ENCODE measurements at places on chromosomes 7 and 10.

DNA sequence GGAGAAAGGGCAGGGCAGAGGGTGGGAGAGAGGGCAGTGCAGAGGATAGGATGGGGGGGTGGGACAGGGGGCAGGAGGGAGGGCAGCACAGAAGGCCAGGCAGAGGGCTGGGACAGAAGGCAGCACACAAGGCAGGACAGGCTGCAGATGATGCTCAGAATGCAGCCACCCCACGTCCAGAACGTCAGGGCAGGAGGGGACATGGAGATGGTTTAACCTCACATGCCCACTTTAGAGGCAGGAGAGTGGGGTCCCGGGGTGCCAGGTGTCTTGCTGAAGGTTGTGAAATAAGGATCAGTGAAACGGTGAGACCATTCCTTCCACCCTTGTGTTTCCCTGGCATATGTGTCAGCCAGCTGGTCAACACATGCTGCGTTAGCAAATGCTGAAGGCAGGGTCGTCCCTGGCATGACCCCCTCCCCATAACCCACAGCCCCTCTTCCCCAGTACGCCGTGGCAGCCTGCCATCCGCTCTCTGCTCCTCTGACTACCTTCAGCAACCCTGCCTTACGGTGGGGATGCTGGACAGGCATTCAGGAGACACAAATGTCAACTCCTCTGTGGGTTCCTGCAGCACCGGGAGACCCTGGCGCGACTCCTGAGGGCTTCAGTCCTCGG, 592.1 kb downstream of the DNAJB6 start:
- no peak for DNase-seq

- DNase-seq: no peak
These were observed 756.0 kb downstream of the KCNMA1 start for GRCh38 chr10:76881477-76882220.

- no peak for DNase-seq
These were observed 257.0 kb upstream of the SLC26A5 start for GRCh38 chr7:103702982-103703381.

DNA sequence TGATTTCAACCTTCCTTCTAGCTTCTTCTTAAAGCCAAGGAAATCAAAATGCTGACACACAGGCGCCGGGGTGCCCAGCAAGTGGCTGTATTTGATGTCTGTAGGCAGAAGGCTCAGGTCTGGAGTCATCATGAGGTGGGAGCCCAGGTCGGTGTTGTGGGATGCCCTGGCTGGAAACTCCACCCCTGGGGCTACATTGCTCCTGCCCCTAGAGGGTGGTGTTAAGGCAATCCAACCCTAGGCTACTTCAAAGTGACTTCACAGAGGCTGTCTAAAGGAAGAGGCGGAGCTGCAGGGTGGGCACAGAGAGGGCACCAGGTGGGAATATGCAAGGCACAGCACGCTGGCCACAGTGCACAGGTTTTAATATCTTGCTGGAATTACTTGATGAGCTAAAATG, 200.9 kb downstream of the ADAM12 start:
- DNase-seq: no peak

GRCh38 chr7:17706734-17707133, 233.6 kb downstream of the SNX13 start:
- DNase-seq: no peak

DNA sequence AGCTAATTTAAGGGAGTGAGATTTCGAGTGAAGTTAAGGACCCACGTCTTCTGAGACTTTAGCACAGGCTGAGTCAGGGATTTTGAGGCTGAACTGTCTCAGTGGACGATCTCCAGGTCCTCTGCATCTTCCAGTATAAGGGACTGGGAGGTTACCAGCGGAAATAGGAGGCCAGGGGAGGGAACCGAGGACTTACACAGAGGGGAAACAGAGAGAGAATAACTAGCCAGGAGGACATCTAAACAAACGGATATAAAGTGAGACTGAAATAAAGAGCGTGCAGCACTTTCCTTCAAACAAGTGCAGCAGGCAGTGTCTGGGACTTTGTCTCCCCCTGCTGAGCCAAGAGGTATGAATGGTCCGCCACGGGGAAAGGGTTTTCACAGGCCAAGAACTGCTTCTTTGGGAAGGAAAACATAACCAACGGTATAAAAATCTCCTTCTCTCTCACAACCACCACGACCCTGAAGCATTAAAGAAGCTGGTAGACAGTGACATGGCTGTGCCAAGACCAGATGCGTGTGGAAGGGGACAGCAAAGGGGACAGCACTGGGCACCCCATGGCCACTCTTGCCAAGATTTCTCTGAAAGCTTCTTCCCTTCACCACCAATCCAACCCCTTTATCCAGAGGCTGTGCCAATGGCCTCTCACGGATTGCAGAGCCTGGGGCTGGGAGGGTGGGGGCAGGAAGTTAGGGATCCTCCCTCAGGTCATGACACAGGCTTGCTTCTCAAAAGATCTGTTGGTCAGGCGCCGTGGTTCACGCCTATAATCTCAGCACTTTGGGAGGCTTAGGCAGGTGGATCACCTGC, 72.0 kb downstream of the SLC37A3 start:
- peak; percentile 79 for DNase-seq

DNA sequence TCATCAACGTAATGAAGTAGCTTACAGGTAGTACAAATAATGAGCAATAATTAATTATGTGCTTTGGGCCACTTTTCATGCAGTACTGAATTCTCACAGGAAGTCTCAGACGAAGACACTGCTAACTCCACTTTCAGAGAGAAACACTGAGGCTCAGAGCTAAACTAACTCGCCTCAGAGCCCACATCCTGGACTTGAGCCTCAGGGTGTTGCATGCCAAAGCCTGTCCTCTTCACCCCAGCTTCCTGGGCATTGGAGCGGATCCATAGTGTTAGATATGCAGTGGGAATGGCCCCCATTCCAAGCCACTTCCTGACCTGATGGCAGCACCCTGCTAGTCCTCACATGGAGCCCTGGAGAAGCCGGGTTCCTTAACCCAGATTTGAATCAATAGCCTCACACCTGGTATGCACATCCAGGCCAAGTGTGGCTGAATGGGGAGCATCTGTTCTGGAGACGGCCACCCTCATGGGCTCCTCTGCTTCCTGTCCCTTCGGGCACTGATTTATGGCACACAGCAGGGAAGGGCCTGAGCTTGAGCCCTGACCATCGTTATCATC, 265.1 kb upstream of the ZNF32 start:
- no peak for DNase-seq

GRCh38 chr10:130889240-130889639, 422.3 kb downstream of the TCERG1L start:
- no peak for DNase-seq

- DNase-seq: no peak
These were observed 13.6 kb downstream of the GIMAP4 start for GRCh38 chr7:150580638-150581394.

- peak; percentile 81 for DNase-seq
These were observed at the start of gene ZNF398 for GRCh38 chr7:149147072-149147751. TSS of gene ZNF398 (plus strand) at chr7:149147453. CDS start at chr7:149147743, 290 bp downstream.

DNA sequence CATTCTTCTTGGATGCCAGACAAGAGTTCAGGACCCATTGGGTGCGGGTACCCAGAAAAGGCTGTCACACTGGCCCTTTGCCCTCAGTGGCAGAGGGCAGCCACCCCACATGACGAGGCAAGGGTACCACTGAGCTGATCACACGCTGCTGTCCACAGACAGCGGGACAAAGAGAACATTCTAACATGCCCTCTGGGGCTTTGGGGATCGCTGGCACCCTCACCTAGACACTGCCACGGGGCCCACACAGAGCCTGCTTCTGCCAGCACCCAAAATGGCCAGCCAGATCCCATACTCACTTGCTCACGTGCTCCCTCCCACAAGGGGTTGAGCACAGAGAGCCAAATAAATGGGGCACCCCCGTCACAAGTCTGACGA, 16.7 kb upstream of the SPOCK2 start:
- no peak for DNase-seq

DNA sequence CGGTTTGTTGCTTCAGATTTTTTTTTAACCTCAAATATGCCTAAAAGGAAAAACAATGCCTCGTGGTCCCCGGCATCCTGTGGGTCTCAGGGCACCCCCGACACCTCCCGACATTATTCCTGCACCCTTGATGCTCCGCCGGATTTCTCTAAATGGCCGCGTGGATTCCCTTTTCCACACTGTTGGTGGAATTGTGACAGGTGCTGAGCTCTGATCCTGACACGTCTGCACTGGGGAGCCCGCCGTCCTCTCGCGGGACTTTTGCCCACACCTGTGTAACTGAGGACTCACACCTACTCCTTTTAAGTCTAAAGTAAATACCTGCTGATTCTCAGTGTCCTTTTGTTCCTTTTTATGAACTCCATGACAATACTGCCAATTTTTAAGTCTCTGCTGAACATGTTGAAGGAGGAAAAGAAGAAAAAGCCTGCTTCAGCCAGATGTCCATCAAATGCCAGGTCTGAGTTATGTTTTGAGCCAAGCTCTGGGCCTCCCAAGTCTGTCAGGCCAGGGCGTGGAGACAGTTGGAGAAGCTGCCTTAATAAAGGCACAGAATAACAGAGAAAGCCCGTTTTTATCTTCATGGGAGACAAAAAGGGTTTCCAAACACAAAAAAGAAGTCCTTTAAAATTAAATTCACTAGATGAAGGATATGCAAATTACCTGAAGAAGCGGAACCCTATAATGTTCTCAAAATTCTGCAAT, 568.2 kb downstream of the DNAJB6 start:
- DNase-seq: no peak

DNA sequence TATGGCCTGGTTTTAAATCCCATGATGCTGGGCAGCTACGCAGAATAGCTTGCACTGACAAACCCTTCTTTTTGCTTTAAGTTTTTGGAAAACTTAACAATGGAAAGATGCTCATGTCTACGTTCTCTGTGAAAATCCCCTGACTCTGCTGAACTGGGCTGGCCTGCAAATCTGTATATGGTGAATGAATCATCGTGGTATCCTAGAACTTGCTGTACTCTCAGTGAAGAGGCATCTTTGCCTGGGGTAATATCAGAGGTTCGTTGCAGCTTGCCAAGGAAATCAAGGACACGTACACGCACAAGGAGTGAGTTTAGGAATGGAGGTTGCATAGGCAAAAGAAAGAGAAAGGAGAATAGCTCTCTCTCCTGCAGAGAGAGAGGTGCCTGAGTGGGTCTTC, 382.0 kb upstream of the ADARB2 start:
- DNase-seq: no peak

DNA sequence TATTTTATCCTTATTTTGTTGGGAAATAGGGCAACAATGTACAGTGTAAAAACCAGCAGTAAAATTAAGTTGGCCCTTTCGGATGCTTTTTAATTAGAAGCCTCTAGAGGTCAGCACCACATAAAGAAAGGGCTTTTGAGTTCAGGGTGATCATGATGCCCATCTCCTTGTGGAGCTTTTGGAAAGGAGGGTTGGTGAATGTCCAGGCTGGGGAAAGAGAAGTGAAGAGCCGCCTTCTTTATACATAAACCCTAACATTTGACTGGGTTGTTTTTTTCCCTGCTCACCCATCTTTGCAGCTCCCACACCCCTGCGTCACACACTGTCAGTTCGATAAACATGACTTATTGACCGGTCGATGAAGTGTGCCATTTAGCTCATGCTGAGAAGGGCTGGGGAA, 29.8 kb downstream of the MTURN start:
- no peak for DNase-seq

- no peak for DNase-seq
These were observed 84.8 kb upstream of the GSDME start for GRCh38 chr7:24842029-24842428.

- DNase-seq: no peak
These were observed 17.6 kb downstream of the CPED1 start for GRCh38 chr7:121005996-121006584.

GRCh38 chr10:52484206-52485065, 170.4 kb downstream of the DKK1 start:
- no peak for DNase-seq

DNA sequence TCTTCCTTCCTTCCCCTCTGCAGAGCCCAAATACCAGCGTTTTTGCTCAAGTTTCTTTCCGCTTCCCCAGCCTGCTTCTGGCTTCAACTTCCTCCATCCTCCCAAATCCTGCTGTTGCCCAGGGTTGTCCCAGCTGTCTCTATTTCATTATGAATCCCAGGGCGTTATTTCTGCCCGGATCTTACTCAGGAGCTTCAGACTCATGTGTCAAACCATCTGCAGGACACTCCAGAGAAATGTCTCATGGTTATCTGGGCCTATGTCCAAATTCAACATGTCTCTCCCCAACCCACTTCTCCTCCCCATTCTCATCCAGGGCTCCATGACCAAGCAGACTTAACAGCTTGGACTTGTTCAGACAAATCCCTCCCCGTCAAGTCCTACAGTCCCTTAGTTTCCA, 15.6 kb downstream of the ARHGAP22 start:
- DNase-seq: no peak

GRCh38 chr10:132459301-132460003, 62.5 kb downstream of the PWWP2B start:
- peak; percentile 74 for DNase-seq

GRCh38 chr7:22659741-22660140, 67.3 kb upstream of the IL6 start:
- no peak for DNase-seq

DNA sequence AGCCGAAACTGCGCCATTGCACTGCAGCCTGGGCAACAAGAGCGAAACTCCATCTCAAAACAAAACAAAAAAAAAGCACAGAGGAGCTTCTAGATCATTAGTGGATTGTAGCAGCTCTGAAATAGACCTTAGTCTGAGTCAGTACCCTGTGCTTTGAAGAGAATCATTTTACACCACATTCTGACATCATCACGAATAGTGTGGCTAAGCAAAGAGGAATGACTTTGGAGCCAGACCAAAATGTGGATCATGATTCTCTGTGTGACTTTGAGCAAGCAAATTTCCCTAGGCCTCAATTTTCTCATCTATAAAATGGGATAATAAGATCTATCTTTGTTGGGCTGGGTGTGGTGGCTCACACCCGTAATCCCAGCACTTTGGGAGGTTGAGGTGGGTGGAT, 618.9 kb downstream of the CALN1 start:
- no peak for DNase-seq

GRCh38 chr10:45555795-45556194, 116.8 kb downstream of the ZFAND4 start:
- no peak for DNase-seq

GRCh38 chr10:114767986-114768821, 53.4 kb upstream of the FHIP2A start:
- peak; percentile 30 for DNase-seq

DNA sequence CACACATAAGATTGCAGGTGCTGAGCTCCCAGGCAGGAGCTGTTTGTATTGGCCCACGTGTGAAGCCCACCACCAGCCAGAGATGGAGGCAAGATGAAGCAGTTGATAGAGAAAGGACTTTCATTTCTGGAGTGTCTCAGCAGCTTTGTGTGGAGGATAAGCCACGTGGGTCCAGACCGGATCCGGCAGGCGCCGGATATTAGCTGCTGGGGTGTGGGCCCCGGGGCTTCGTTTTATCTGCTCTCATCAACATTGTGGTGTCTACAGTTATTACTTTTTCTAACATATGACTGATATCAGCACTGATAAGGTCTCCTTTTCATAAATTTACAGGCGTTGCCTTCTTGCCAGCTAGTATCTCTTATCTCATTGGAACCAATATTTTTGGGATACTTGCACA, 25.5 kb downstream of the SLC18A2 start:
- no peak for DNase-seq

- no peak for DNase-seq
These were observed 181.9 kb upstream of the ANKRD30A start for GRCh38 chr10:36943544-36943943.

GRCh38 chr7:148108381-148108780, 482.2 kb upstream of the C7orf33 start:
- DNase-seq: no peak

Measured in left colon (tissue), 2 donors.